ENCODE measurements at places on chromosomes 3 and 15. TPM values are rescaled to one million over a fixed set of nuclear protein-coding genes. Genes with fewer than 3 reads are reported as not detected.

GRCh38 chr3:141275032-141275422, 43.4 kb downstream of the PXYLP1 start:
- no peak overlapping the region for H3K4me3 ChIP-seq
- H3K36me3 ChIP-seq, result no peaks in the 10 kb centered on the region
- no peaks in the 10 kb centered on the region for H3K4me1 ChIP-seq
- no peak for DNase-seq
- no peaks in the 10 kb centered on the region for H3K27me3 ChIP-seq
- H3K27ac ChIP-seq, result no peak overlapping the region

- H3K4me3 ChIP-seq, result no peak overlapping the region
- H3K27ac ChIP-seq, result no peak overlapping the region
- H3K36me3 ChIP-seq, result no peaks in the 10 kb centered on the region
- no peaks in the 10 kb centered on the region for H3K27me3 ChIP-seq
- no peaks in the 10 kb centered on the region for H3K4me1 ChIP-seq
Observed at GRCh38 chr15:40481341-40482074, 10.7 kb downstream of the CHST14 start.

DNA sequence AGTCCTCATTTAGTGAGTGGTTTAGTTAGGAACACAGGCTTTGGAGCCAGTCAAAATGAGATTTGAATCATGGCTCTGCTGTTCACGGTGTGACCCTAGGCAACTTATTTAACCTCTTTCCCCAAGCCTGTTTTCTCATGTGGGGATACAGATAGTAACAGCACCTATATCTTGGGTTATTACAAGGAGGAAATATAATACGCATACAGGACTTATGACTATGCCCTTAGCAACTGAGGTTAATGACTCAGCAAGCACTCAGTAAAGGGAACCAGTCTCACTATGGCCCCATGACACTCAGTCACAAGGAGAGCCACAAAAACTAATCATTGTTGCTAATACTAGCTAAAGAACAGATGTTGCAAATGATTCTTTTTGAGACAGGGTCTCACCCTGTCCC, 45.9 kb downstream of the SUMF1 start:
- peaks cover 6% of the 10 kb centered on the region for H3K4me1 ChIP-seq
- H3K27me3 ChIP-seq, result no peaks in the 10 kb centered on the region
- H3K36me3 ChIP-seq, result peaks cover 7% of the 10 kb centered on the region
- peak overlapping the region; percentile 32 for H3K27ac ChIP-seq
- H3K4me3 ChIP-seq, result no peak overlapping the region

DNA sequence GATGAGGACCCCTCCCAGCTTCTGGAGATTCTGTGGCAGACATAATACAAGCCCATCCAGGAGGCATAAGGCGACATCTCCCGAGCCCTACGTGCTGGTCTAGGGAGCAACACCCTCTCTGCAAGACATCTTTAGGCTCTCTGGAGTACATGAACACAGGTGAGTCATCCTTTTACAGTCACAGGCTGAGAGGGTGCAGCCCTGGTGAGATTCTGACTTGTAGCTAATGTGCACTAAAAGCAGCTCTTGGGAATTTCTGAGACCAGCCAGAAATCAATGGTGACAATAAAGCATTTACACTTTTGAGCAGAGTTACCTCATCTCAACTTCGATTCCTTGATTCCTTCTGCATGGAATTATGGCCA, 131.1 kb downstream of the XXYLT1 start:
- peaks cover 52% of the 10 kb centered on the region for H3K4me1 ChIP-seq
- peak overlapping the region; percentile 85 for H3K27ac ChIP-seq
- H3K36me3 ChIP-seq, result no peaks in the 10 kb centered on the region
- no peak for DNase-seq

MFGE8 gene
- 53.4 TPM for total RNA-seq
